ENCODE measurements at places on chromosomes 4 and X.

GRCh38 chr4:94352163-94352562 is 9.5 kb upstream of the HPGDS start:
- DNase-seq = no peak

- DNase-seq = no peak
These were observed 103.0 kb downstream of the SORCS2 start for GRCh38 chr4:7295197-7295910.

DNA sequence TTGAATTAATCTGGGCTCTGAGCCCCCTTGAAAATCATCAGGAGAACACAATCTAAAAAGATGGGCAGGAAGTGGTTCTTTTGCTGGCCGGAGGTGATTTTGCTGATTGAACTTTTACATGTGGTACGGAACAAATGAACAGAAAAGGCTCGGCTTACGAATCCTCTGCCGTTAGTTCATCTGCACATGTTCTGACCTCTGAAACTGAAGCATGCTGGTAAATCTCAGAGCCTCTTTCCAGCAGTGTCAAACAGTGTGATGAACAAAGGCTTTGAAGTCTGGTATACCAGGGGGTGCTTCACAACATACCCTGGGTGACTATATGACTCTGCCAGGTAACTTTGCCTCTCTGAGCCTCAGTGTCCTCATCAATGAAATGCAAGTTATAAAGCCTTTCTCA is 194.2 kb upstream of the C1QTNF7 start:
- no peak for DNase-seq

DNA sequence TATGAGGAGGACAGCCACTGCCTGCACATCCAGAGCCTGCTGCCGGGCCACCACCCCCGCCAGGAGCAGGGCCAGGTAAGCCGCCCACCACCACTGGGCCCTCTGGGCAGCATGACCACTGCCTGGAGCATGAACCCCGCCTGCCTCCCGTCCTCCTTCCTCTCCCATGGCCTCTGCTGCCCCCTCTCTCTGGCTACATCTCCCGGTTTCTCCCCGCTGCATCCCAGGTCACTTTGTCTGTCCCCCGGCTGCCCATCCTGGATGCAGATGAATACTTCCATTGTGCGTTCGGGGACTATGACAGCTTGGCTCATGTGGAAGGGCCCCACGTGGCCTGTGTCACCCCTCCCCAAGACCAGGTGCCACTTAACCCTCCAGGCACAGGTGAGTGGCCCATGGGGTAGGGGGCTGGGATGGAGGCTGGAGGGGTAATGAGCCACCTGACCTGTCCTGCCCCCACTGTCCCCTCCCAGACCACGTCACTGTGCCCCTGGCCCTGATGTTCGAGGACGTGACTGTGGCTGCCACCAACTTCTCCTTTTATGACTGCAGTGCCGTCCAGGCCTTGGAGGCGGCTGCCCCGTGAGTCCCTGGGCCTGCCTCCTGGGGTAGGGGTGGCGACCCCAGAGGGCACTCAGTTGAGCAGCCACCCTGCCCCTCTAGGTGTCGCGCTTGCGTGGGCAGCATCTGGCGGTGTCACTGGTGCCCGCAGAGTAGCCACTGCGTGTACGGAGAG is 6.0 kb downstream of the PLXNB3 start:
- DNase-seq = no peak

DNA sequence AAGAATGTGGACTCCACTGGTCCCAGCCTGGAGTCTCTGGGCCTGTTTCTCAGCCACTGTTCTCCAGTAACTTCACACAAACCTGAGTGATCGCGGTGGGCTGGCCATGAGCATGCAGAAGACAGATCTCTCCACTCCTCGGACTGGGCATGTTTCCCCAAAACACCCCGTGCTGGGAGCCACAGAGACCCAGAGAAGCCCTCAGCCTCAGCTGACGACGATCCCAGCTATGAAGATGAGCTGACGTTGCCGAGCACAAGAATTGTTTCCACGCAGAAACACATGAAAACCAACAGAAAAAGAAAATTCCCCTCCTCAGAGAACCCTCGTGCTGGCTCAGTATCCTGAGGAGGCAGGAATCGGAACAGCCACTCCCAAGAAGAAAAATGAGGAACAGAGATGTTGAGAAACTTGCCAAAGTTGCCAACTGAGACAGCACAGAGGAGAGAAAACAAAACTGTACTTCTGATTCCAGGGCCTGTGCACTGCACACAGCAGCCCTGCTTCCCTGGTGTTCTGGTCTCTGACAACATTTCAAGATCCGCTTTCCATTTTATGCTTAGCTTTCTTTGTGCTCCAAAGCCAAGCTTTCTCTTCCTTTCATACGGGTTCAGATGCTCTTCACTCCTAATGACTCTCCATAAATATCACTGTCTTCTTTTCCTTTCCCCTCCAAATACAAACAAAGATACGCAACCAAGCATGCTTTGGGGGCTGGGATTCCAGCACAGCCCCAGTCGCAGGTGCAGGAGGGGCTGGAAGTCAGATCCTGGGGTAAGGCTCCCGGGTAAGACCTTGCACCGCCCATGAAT is 81.4 kb downstream of the IRF2 start:
- no peak for DNase-seq

GRCh38 chrX:135024526-135024925 is 2.2 kb upstream of the RTL8B start:
- no peak for DNase-seq

DNA sequence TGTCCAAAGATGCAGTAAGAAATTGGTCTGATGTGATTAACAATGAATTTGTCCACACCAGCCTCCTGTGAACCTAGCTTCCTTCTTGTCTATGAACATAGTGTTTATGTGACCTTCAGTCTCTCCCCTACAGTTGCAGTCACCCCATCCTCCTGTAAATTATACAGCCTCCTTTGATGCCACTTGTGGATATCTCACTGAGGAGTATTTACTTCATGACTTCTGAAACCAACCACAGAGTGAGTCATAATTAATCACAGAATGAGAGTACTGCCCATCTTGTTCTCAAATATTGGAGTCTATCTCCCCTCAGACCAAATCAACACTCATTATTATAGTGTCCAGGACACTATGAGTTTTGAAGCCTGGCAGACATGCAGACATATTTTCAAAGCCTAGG is 27.3 kb upstream of the XAGE2 start:
- no peak for DNase-seq

GRCh38 chr4:145487631-145488030 is 6.0 kb downstream of the SMAD1 start:
- DNase-seq = no peak

DNA sequence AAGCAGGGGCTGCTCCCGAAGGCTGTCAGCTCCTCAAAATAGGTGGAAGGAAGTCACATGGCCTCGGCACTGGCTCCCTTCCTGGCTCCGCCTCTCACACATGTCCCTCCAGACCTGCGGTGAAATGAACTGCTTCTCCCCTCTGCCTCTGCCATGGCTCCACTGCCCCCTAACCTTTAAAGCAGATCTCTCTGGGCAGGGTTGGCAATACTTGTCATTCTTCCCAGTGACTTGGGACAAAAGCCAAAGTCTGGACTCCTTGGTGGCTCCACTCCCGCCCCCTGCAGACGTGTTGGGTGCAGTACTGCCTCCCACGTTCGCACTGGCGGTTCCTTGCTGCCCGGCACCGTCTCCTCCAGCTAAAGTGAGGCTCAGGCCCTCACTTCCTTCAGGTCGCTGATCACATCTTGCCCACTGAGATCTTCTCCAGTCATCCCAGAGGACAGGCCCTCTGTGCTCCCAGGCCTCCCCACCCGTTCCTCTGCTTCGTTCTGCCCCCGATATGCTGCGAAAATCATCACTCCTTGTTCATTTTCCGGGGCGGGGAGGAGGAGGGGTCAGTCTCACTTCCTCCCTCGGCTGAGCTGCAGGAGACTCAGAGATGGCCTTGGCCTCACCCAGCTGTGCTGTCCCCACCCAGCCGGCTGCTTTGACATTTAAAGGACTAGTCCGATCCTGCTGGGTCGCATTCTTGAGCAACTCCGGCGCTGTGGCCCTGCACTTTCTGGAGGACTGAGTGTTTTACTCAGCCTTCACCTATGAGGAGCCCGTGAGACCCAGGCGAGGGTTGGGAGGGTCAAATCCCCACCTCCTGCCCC is 97.4 kb downstream of the PHKA2 start:
- peak; percentile 48 for DNase-seq

- no peak for DNase-seq
These were observed 9.6 kb upstream of the MRPL1 start for GRCh38 chr4:77852892-77853495.

DNA sequence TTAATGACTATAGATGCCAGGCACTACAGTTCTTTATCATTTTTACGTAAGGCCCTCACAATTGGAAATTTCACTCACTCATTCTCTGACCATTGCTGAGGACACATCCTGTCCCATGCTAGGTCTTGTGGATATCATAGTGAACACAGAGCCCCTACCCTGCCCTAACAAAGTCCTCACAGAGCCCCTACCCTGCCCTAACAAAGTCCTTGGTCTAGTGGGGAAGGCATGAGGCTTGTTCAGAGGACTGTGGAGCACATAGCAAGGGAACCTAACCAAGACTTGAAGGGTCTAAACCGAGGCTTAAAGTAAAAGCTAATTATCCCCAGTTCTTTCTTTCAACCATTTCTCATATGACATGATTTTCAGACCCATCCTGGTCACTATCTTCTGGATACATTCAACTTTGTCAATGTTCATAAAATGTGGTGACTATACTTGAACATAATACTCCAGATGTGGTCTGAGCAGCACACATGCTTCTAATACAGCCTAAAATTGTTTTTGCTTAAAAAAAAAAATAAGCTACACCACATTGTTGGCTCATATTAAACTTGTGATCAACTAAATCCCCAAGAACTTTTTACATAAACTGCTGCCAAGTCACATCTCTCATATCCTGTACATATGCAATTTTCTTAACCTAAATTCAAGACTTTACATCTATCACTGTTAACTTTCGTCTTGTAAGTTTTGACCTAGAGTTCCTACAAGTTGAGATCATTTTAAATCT is 77.0 kb downstream of the GPC3 start:
- no peak for DNase-seq

DNA sequence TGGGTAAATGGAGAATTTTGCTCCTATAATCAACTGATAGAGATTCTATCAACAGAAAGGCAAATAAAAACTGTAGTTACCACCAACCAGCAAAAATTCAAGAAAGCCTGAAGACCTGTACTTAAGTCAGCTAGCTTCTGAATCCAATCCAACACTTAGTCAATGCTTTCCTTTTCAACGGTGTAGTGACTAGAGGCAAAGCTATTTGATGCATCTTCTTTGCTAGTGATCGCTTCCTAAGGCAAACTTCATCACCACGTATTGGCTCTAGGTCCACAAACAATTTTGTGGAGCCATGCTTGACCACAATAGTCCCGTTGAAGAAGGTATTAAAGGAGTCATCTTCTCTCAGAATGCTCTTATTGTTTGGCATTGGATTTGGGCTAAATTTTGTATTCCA is 25.0 kb upstream of the UBA6 start:
- DNase-seq = peak; percentile 55

DNA sequence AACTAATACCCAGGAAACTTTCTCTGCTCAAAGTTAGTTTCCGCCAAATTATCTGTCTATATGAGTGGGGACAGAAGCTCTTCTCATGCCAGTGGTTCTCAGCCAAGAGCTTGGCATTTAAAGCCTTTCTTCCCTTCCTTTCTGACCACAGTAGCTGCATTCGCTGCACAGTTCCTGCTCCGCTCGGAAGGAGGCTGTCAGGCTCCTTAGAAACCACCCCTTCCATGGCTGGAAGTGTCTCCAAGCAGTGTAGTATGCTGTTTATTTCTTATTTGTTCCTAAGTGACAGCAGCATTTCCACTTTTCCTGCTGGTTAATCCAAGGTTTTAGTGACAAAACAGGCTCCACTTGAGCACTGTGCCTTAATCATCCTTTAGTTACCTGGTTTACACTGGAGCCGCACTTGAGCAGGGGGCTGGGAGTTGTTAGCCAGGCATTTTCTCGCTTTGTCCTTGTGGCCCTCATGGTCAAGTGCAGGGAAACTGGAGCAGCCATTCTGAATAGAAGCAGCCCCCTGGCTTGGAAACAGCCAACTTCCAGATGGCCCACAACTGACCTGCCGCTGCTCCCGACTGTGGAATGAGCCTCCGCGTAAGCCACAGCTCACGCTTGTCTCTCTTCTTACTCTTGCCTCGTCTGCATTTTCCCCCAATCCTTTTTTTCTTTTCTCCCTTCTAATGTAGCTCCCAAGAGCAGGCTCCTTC is 739.4 kb upstream of the TENM3 start:
- no peak for DNase-seq

DNA sequence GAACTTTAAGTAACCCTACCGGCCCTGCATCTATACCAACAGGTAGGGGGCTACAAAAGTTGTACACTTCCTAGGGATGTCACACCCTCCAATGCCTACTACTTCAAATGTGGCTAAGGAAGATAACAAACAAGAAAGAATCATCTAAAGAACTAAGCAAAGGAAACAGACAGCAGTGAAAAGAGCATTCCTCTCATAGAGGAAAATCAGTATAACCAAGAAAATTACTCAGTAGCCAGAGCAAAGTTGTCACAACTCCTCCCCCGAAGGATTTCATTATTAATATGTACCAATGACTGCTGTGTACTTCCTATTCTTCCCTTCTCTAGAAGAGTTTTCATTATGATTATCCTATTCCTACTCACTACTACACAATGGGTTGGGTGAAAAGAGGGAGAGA is 12.6 kb downstream of the ANKRD17 start:
- DNase-seq = no peak

GRCh38 chr4:89878611-89879010 is 16.0 kb upstream of the MMRN1 start:
- DNase-seq = no peak

- DNase-seq = peak; percentile 89
These were observed 61.1 kb upstream of the DCTD start for GRCh38 chr4:182978152-182978827.

GRCh38 chr4:152936446-152937335 is 568 bp downstream of the FHDC1 start:
- DNase-seq = peak; percentile 19

- DNase-seq = no peak
These were observed 317.6 kb downstream of the DMD start for GRCh38 chrX:32893751-32894150.

GRCh38 chrX:9650091-9650490 is 115.6 kb downstream of the GPR143 start:
- no peak for DNase-seq

DNA sequence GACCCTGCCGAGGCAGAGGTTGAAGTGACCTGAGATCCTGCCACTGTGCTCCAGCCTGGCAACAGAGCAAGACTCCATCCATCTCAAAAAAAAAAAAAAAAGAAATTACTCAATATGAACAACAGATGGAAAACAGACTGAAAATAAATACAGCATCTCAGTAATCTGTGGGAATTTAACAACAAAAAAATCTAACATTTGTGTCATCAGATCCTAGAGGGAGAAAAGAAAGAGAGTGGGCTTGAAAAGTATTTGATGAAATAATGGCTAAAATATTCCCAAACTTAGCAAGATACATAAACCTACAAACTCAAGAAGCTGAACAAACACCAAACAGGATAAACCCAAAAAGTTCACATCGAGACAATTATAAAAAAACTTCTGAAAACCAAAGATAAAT is 84.7 kb downstream of the CENPC start:
- no peak for DNase-seq

DNA sequence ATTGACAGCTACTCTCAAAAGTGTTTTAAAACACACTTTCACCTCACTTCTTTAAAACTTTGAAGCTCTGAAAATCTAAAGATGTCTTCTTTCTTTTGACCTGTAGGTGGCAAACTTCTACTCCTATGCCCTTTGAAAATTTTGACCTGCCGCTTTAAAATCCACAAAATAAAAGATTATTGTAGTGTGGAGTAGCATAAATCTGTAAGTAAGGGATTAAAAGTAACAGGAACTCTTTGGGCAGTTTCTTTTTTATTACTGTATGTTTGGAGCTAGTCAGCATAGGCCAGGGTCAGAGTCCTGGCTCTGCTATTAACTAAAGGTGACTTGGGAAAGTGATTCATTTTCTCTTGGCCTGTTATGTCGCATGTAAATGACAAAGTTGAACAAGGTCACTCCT is 25.5 kb downstream of the BBS12 start:
- DNase-seq = peak; percentile 52
